C1 segment of cervical spinal cord (tissue), 14 donors: ENCODE measurements at places on chromosomes 12 and 14.
A peak's percentile ranks its signal among the peaks of the same experiment; 100 is the strongest.

DNA sequence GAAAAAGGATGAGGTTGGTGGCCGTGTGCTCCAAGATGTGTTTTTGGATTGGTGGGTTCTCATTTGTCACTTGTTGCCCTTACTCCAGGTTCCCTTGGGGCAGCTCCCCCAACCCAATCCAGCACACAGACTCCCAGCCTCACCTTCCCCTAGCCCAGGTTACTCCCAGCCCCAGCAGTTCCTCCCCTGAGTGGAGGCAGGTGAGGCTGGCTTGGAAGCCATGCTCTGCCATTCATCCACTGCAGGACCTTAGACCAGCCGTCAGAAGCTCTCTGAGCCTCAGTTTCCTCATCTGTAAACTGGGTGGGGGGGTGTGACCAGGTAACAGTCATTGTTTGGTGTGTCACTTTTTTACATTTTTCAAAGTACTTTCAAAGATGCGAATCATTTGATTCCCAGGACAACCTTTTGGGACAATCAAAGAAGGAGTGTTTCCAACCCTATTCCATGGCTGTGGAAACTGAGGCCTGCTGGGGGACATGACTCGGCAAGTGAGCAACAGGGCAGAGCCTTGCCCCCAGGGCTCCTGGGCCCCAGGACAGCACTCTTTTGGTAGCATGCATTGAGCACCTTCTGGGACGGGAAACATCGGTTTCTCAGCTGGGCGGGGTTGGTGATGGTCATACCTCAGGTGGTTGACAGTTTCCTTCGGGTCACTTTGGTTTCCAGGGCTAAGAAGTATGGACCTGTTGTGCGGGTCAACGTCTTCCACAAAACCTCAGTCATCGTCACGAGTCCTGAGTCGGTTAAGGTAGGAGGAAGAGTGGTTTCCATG, 7.2 kb downstream of the CYP46A1 start:
- DNase-seq = no peak

DNA sequence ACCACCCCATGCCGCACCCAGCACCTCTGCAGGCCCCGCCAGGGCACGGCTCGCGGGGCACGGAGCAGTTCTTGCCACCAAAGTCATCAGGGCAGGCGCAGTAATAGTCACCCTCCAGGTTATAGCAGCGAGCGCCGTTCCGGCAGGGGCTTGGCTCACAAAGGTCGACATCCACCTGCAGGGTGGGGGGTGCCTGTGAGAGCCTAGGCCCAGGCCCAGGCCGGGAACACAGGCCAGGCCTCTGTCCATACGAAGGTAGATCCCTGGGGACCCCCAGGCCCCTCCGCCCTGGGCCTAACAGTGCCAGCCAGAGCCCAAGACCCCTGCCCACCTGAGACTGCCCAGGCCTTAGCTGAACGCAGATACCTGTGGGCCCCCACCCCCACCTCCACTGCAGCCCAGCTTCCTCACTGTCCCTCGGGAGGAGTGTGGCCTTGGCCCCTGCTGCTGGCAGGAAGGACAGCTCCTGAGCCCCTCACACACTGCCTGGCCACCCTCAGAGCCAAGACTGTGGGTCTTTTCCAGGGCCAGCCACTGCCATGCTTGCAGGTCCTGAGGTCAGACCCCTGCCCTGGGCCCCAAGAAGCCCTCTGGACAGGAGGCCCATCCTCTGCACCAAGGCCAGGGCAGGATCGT, 19.3 kb downstream of the JAG2 start:
- no peak for DNase-seq

DNA sequence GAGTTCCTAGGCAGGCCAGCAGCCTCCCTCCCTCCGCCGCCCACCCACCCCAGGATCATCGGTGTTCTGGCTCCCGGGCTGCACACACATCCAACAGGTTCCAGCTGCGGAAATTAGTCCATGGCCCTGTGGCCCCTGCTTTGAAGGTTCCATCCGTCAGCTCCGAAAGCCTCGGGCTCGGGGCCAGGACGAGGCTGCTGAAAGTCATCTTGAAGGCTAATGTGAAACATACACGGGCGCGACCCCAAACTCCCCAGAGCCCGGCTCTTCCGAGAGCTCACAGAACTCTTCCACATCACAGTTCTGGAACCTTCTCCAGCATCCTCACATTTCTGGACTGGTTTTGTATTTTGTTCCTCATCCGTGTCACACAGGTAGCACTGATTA, 19.8 kb downstream of the KDM2B start:
- no peak for DNase-seq

- DNase-seq = no peak
Observed at GRCh38 chr12:6340032-6340638, 1.7 kb downstream of the TNFRSF1A start.

- DNase-seq = no peak
Observed at GRCh38 chr12:101567918-101568317, 26.9 kb upstream of the MYBPC1 start.

DNA sequence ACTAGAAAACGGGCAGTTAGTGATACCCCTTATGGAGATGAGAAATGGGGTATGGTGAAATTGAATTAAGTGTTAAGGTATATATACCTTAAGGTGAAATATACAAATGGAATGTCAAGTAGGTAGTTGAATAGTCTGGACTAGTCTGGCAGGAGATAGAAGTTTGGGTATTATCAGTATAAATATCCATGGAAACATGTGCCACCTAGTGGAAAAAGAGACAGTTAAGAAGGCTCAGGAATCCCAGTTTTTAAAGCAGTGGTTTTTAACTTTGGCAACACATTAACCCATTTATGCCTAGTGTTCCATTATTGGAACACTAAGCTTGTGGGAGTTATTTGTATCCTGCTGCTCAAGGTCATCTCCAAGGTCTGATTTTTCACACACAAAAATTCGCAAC, 38.6 kb upstream of the TPH2 start:
- DNase-seq = no peak

GRCh38 chr12:120775862-120776552, 50.4 kb downstream of the ACADS start:
- DNase-seq = no peak

DNA sequence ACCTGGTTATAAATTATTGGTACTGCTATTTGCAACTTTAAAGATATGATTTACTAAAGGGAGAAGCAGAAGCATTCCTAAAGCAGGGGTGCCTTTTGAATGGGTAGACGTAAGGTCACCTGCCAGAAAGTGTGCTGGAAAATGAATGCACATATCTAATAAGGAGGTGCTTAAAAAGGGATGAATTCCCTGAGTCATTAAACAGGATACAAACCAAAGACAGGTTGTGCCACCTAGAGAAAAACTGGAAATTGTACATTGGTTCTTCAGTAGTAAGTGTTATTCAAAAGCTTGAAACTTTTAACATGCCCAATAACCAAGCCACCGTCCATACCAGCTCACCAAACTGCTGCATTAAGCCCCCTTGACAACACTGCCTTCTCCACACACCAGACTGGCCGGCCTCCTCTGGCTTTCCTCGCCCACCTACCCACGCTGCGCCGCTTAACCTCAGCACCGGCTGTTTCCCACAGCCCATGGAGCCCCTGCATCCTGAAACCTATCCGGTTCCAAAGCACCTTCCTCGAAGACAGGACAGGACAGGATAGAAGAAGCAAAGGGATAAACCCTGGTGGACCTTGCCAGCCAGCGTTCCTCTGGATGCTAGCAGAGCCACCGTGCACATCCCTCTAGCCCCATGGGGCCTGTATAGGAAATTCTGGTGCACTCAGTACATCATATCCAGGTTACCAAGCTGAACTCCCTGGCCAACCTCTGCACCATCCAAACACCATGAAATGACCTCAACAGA, 201.5 kb upstream of the CAND1 start:
- DNase-seq = no peak

DNA sequence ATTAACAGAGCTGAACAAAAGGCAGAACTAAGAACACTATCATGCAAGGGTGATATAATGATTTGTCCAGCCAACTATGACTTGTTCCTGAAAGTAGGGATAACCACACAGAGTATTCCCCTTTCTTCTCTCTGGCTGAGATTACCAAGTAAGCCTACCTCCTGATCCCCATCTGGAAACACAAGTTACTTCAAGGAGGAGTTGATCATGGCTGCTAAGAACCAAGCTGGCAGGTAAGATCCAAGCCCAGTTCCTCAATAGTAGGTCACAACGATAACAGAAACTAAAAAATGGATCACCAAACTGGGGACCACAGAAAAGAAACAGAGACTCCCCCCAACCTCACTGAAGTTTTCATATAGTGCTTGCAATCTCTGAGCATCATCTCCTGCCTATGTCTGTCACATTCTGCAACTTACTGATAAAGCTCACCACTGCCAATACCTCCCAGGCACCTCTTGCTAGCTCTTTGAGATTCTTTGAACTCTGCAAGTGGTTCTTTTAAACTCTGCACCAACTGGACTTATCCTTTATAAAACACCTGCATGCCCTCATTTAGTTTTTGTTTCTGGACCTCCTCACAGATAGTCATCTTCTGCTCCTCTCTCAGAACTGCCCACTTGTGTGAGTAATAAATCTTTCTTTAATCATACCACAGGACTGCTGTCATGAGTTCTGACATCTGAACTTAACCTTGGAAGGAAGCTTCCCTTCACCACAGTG, 76.6 kb downstream of the LRP6 start:
- no peak for DNase-seq

- no peak for DNase-seq
Observed at GRCh38 chr12:114998750-114999128, 314.8 kb upstream of the TBX3 start.

GRCh38 chr12:56941299-56942017, 7.2 kb upstream of the SDR9C7 start:
- no peak for DNase-seq

- DNase-seq = no peak
Observed at GRCh38 chr12:68069275-68069674, 80.0 kb downstream of the IFNG-AS1 start.

DNA sequence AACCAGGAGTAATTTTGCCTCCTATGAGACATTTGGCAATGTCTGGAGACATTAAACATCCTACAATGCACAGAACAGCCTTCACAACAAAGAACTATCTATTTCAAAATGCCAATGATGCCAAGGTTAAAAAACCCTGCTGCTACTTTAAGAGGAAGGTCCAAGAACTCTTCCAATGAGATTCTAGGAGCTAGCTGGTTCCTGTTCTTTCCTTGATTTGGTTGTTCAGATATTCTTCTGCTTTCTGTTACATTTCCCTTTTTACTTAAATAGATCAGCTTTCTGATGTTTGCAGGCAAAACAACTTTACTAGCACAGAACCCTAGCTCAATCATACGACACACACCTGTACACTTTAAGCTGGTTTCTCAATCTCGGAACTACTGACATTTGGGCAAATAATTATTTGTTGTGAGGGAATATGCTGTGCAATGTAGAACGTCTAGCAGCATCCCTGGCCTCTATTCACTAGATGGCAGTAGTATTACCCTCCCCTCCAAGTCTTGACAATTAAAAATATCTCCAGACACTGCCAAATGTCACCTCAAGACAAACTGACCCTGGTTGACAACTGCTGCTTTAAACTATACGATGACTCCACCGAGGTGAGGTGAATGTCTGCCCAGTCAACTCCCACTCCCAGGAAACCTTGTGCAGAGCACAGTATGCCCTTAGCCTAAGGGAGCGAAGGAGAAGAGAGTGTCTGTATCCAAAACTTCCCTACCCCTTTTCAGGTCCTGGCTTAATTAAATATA, 4.4 kb downstream of the BLTP3B start:
- DNase-seq = peak; percentile 37

- no peak for DNase-seq
Observed at GRCh38 chr14:64620910-64621309, 71.1 kb downstream of the PPP1R36 start.

- no peak for DNase-seq
Observed at GRCh38 chr14:79861111-79861510, 350.2 kb downstream of the DIO2 start.

- no peak for DNase-seq
Observed at GRCh38 chr14:98189511-98189910, 1082.5 kb downstream of the BCL11B start.

GRCh38 chr12:14567351-14568162, at the start of gene PLBD1:
Gene PLBD1 (minus strand): TSS chr12:14567883. CDS start chr12:14567696, 187 bp downstream.
- DNase-seq = no peak

DNA sequence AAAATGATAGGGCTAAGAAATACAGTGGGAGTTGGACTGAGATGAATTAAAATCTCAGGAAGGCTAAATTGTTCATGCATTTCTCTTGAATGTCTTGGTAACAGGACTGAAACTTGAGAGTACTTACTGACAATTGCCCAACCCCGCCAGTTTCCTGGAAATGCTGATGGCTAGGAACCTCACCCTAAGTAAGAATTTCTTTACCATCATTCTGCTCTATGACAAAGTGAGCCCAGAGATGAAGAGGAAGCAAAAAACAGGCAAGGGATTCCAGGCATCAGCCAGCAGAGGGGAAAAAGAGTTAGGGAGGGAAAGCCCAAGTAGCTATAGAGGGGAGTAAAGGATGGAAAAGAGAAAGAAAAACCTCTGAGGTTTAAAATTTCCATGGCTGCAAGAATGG, 397.7 kb downstream of the MDGA2 start:
- no peak for DNase-seq

DNA sequence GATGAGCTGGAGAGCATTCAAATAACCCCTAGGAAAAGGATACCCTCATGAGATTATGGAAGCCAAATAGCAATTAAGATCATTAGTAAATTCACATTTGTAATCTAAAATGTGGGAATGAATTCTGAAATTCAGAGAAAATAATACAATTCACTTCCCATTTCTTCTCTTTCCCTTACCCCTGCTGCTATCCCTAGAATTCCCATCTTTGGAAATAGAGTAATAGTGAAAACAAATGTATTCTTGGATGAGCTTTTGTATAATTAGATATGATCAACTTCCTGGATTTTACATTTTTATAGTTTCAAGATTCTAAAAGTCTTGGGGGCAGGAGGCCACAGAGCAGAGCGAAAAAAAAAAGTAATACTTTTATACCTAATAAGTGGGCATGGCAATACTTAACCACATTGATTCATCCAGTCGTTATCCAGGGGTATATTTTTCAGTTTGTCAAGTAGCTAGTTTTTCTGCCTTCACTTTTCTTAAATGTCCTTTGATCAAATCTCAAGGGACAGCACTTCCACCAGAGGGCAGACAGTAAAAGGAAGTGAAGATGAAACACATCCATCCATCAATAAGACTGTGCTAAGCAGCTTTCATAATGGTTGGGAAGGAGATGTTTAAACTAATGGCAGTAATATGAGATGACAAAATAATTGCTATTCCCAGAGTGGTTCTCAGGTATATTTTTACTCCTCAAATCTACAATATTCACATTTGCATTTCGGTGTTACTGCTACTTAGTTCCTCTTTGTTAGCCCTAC, 401.3 kb downstream of the DIO2 start:
- no peak for DNase-seq

DNA sequence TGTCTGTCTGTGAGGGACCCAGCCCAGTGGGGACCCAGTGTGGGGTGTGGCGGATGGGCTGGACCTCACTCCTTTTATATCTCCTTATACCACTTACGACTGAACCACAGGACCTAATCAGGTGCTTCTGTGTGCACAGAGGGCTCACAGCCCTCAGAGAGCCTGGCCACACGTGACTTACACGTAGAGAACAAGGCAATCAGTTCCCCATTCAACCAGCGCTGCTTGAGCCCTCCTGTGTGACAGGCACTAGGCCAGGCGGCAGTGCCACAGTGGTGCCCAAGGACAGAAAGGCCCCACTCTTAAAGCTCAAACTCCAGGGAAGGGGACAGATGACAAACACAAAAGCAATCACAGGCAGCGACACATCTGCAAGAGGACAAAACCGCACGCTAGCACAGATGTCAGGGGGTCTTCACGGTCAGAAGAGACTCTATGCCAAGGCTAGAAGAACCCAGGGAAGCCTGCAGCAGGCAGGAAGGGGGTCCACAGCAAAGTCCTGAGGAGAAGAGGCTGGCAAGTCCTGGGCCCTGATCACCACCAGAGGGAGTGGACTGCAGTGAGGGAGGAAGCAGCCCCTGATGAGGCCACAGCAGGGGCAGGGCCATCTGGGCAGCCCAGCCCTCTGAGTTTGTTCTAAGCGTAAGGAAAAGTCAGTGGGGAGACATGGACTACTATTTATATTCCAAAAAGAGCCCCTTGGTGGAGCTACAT, 39.3 kb downstream of the SETD3 start:
- DNase-seq = no peak
